Foreskin fibroblast (primary cell): ENCODE measurements at places on chromosomes 7 and 10.

DNA sequence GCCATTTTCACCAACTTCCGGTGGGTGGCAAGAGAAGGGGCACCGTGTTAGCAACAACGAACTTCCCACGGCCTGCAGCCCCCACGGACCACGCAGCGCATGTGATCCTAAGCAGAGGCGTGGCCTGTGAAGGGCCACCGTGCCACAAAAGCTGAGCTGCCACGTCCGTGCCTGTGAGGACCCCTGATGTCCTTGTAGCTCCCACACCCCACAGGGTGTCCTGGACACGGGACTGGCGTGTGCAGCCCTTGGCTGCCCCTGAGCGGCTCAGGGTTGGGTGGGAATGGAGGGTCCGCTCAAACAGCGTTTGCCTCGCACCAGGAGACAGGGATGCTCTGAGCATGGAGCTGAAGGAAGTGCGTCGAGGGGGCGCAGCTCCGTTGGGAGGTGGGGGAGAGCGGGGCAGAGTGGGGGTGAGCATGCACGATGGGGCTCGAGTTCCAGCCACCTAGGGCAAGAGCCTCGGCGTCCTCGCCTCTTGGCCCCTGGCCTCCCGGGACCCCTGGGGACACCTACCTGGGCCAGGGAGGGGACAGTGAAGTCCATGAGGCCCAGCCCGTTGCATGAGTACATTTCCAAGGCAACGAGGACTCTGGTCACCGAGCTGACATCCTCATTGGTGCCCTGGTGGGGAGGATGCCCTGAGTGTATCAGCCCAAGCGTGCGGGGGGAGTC is 33.6 kb downstream of the CFAP46 start:
- DNase-seq = no peak

- peak; percentile 69 for DNase-seq
These were observed 182.3 kb upstream of the IMMP2L start for GRCh38 chr7:111744501-111745155.

- no peak for DNase-seq
These were observed 920.1 kb upstream of the LRRN3 start for GRCh38 chr7:110170841-110171240.

- DNase-seq = no peak
These were observed 15.9 kb downstream of the STK32C start for GRCh38 chr10:132291826-132292225.
